ENCODE measurements at places on chromosomes 4 and X.

- no peak for DNase-seq
Observed at GRCh38 chrX:1516596-1517104, 20.3 kb downstream of the P2RY8 start.

DNA sequence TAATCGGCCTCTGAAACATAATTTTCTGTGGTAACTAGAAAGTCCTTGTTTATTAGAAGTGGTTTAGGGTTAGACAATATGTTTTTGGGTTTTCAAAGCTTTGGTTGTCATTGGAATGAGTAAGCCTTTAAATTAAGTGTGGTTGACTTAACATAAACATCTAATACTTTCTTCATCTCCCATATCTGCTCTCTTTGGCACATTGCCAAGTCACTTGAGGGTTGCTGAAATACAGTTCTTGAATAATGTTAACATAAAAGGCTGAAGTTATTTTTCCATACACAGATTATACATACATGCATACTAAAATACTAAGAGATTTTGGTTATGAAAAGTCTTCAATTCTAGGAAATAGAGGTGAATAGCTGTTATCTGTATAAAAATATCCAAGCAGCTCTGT is 241.7 kb upstream of the BMP3 start:
- no peak for DNase-seq

- DNase-seq = no peak
Observed at GRCh38 chr4:21888195-21888976, 60.2 kb downstream of the KCNIP4 start.

- no peak for DNase-seq
Observed at GRCh38 chr4:83046693-83047473, 11.9 kb downstream of the COPS4 start.

DNA sequence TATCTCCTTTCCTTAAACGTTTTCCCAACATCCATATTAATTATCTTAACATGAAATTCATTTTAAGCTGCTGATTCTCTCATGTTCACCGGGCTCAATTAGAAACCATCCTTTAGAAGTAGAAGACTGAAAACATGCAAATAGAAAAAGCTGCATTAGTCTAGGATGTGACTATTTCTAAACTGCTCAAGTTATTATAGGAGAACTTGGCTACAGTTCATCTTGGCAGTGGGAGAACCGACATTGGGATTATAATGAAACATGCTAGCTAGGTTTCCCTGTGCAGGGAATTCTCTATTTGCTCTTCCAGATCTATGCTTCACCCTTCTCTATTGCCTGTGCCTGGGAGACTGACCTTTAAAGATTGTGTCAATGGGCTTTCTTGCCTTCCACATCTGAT is 151.0 kb upstream of the PPARGC1A start:
- DNase-seq = no peak

DNA sequence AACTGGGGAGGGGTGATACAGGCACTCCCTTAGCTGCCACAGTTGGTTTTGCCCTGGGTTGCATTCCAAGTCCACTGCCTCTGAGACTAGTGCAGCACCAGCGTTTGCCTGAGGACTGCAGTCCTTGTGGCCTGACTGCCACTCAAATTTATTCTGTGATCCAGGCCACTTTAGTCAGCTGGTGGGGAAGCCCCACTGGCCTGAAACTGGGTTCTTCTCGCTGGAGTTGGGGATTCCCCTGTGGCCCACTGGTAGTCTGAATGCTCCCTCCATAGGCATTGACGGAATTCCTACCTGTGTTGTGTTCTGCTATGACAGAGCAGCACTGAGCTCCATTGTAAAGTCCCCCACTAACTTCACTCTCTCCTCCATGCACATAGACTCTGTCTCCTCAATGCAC is 63.8 kb downstream of the PTPN13 start:
- DNase-seq = no peak

DNA sequence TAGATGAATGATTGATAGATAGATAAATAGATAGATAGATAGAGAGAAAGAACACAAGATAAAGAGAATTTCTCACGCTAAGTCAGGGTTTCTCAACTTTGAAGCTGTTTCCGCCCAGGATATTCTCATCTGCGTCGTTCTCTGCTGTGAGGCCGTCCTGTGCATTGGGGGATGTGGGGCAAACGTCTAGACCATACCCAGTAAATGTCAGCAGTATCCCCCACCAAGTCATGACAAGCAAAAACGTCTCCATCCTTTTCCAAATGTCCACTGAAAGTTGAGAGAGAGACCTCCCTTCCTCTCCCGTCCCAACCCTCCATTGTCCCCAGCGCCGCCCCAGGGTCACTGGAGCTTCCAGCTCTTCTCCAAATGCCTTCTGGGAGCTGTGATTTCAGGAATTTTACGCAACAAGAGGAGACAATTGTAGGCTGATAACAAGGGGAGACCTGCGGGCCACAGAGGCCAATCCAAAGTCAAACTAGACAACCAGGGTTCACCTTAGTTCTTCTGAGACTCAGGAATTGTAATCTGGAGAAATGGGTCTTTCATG is 8.9 kb upstream of the CRLF2 start:
- no peak for DNase-seq

GRCh38 chr4:113316879-113317278 is 267.4 kb downstream of the ANK2 start:
- DNase-seq = no peak

DNA sequence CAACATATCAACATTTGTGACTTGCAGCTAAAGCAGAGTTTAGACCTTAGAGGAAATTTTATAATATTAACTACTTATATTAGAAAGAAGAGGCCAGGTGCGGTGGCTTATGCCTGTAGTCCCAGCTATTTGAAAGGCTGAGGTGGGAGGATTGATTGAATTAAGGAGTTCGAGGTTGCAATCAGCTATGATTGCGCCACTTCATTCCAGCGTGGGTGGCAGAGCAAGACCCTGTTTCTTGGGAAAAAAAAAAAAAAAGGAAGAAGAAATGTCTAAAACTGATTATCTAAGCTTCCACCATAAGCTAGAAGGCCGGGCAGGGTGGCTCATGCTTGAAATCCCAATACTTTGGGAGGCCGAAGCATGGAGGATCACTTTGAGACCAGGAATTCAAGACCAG is 42.0 kb upstream of the USP9X start:
- no peak for DNase-seq

GRCh38 chrX:99703473-99703872 is 706.6 kb downstream of the PCDH19 start:
- DNase-seq = no peak

DNA sequence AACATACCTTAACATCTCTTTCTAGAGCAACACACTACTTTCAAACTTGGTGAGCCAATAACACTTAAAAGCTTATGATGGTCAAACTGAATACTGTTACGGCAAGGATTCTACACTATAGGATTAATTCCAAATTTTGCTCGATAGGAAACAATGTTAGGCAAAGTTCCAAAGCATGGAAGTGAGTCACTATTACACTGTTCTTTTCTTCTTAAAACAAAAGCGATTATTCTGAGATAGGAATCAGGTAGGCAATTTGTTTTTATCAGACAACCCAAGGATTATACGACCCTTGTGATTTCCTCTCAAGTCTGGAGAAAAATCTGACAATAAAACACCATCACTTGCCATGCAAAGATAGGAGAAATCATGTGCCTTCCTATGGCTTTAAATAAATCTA is 81.5 kb downstream of the HUWE1 start:
- DNase-seq = no peak

GRCh38 chr4:44668526-44668925 is 9.7 kb upstream of the GUF1 start:
- no peak for DNase-seq

DNA sequence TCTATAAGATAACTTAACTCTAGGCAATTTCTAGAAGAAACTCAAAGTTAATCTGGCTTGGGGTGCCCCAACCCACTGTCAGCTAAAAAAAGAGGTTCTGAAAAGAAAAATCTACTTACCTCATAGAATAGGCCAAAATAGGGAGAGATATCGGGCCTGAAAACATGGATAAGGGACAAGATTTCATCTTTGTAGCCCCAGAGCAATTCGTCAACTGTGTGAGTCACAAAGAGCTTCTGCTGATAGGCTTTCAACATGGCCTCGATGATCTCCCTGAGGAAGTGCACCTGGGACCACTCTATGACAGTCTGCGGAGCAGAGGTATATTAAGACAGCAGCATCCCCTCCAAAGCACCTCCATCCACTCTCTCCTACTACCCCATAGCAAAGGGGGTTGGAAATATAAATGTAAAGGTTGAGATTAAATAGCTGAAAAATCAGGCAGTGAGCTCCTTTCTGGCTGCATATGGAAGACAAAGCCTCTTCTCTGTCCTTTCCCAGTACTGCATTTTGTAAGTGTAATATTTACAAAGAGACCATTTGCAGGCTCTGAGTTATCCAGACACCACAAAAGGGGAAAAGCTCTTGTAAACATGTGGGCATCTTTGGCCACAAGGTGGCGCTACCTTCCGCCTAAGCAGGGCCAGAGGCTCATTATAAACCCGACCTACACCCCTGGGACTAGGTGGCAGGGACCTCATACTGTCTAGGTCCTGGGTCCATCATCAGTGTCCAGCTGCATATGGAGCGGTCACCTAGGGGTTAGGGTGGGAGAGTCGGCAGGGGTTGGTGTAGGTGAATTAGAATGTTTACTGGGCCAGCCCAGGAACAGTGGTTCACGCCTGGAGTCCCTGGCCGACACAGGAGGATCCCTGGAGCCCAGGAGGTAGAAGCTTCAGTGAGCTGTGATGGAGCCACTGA is 31.5 kb upstream of the NUP54 start:
- DNase-seq = no peak

DNA sequence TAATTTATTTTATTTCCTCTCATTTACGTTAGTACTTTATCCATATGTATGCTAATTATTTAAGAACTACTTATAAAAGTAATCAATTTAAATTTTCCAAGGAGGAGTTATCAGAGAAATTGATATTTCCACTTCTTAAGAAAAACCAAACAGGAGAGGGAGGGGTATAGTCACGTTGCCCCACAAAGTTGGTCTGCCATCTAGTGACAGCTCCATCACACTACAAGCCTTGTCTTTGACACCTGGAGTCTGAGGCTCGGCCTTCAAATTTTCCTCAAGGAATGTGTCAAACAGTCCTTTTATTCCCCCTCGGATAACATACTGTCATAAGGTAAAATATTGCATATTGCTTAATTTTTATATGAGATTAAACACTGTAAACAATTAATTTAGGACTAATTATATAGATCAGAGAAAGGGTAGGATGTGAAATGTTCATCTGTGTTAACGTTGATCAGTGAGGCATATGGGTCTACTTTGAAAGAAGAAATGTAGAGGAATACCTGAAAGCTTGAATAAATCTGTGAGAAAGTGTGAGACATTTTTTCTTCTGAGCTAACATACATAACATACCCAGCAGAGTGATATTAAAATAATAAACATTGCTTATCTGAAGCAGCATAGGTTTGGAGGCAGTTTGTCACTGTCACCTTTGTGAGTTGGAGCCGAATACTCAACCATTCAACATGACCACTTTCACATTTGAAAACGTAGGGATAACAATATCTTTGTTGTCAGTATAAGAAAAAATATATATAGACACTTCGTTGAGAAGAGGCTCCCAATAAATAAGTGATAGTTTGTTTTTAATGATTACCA is 114.4 kb downstream of the GLRA3 start:
- DNase-seq = no peak

DNA sequence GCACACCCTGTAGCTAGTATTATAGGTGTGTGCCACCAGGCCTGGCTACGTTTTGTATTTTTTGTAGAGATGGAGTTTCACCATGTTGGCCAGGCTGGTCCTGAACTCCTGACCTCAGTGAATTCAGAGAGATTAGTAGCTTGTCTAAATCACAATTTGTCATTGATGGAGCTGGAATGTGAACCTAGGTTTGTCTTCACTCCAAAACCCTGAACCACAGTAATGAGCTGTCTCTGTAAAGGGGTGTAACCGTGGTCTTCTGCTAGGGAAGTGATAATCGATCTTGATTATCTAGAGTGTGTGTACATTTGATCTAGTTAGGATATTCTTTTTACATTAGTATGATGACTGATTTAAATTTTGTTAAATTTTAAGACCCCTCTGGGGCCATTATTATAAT is 8.3 kb downstream of the ARHGAP10 start:
- no peak for DNase-seq

GRCh38 chrX:119648421-119648775 is 42.2 kb upstream of the NKRF start:
- DNase-seq = no peak

GRCh38 chrX:37752936-37753335 is 26.9 kb upstream of the CYBB start:
- DNase-seq = no peak

GRCh38 chr4:58064653-58065052 is 954.5 kb upstream of the IGFBP7 start:
- DNase-seq = no peak

DNA sequence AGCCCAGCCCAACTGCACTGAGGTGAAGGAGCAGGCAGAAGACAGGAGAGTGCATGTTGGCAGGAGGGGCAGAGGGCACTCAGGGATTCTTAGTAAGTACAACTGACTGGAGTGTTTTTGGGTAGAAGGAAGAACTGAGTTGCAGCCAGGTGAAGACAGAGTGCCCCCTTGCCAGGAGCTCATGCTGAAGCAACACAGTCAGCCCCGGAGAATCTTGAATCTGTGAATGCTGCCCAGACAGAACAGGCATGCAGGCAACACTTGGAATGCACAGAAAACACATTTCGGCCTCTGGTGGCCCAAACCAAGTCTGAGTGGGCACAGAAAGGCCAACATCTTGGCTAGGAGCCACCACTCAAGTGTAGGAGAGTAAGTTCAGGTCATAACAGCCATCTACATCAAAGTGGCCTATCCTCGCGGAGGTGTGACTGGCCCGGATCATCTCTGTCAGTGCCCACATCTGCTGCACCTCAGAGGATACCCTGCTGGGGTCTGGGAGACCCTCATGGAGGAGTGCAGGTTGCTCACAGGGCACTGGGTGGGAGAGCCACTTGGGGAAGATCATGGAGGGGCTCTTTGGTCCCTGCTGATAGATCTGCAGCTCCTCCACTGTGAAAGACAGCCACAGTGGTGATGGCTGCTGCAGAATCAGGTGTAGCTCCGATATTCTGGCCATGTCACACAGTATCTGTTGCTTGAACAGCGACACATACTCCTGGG is 40.4 kb downstream of the USP11 start:
- DNase-seq = no peak

DNA sequence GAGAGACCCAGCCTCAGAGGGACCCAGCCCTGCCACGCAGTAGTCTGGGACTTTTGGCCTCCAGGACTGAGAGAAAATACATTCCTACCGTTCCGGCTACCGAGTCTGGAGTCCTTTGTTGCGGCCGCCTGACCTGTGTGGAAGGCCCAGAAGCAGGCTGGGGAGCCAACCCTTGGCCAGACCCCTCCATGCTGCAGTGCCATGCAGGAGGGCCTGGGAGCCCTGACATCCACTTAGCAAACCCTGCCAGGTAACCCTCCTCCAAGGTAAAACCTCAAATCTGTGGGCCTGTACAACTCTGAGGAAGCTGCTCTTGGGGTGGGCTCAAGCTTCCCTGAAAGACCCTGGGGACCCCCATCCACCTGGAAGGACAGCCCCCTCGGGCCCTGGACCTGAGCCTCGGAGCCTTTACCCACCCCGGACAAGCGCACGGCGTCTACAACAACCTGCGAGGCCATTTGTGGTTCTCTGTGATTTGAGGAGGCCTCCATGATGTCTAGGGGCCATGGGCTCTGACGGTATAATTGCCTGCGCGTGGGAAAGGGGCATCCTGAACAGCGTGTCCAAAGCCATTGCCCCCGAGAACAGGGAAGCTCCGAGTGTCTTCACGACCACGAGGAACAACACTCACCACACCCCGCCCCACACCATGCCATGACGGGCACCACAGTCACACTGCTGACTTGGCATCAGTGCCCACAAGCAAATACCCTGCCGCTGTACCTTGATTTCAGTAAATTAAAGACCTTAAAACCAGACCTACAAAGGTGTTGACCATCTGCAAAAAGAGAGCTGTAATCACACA is 58.7 kb downstream of the ZFYVE28 start:
- no peak for DNase-seq

Measured in cortex of kidney (tissue), 1 donor.